ENCODE measurements at places on chromosomes 4 and X.

GRCh38 chr4:89196056-89196674 is 84.8 kb downstream of the TIGD2 start:
- DNase-seq = no peak

GRCh38 chr4:85933291-85933640 is 426.6 kb downstream of the MAPK10 start:
- DNase-seq = no peak

GRCh38 chrX:80648023-80648422 is 161.7 kb downstream of the BRWD3 start:
- DNase-seq = no peak

DNA sequence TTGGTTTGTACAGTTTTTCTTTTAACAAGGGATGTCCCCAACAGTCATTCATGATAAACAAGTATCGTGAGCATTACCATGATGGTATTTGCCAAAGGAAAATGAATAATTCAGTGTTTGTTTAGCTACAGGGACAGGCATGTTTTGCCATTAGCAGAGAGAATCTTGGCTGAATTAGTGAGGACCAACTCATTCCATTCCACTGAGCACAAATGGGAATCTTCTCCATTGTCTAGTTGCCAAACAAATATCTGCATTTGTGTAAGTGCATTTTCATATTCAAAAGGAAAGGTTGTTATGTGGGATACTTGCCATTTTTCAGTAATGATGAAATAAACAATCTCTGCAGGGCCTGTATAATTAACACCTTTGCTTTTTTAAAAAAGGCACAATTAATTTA is 1762.6 kb downstream of the RPA4 start:
- no peak for DNase-seq

GRCh38 chrX:134443020-134443419 is 16.9 kb upstream of the HPRT1 start:
- DNase-seq = no peak

DNA sequence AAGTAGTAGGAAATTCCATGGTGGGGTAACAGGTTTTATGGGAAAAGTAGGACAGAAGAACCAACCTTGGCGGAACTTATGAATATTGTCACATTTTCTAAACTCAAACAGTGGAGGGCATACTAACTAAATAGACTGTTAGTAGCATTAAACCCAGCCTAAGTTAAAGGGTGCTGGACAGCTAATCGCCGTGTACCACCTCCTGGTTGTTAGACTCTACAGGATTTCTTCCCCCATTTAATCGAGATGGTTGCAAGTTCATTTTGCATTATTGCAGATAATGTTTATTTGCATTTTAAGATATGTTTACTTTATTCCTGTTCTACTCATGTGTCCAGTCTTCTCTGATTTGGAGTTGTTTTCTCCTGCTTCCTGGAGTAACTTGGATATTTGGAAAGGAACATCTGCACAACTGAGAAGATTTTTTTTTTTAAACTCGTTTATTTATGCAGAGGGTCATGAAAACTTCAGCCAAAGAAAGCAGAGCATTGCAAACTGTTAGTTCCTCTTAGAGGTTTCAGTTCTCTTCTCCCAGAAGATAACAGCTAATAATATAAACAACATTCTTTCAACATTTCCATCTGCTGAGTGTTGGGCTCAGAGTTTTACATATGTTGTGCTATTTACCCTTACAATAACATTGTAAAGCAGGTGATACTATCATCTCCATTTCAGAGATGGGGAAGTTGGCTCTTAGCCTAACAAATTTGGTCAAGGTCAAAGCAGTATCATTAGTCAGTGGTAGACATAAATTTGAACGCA is 51.5 kb upstream of the TBC1D9 start:
- DNase-seq = no peak

DNA sequence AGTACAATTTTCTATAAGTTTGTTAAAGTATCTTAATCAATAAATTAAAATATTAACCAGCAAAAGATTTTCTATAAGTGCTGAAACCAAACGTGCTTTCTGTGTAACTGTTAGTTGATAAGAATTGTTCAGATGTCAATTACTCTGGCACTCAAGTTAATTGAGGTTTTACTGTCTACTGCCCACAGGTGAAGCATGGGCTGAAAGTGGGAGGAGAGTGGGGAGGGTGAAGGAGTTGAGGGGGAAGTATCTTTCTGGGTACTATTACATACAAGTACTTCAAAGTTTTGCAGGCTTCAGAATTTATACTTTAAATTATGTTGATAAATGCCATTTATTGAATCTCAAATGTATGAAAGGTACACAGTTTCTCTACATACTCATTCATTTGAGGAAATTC is 19.1 kb upstream of the CXCL3 start:
- no peak for DNase-seq

- no peak for DNase-seq
Measured at GRCh38 chr4:133856731-133857355, 344.7 kb downstream of the PABPC4L start.

DNA sequence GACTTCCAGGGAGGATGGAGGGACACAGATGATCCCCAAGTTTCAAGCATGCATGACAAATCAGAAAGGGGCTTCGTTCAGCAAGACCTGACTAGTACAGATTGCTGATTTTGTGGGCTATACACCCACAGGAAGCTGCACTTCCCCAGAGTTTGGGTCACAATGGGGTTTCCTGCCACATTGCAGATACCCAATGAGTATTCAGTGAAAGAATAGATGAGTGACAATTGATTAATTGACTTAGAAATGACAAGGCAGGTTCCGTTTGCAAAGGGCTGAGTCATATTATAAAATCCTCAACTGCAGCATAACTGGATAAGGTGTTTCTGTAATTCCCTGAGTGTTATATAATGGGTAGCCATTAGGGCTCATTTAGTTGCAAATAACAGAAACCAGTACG is 146.6 kb upstream of the TBL1X start:
- no peak for DNase-seq

DNA sequence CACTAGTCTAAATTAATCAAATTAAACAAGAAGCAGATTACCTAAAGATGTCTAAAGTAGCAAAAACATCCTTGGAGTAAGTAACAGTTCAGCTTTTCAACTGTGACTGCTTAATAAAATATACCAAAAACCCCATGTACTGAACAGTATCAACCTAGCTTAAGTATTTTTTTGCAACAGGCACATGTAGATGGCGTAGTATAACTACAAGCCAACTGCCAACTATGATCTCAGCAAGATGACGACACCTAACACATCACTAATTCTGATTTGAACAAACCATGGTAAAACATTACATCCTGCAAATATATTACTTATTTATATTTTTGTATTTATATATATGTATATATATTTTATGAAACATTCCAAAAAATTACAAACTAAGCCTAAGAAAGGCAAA is 24.5 kb downstream of the DHX15 start:
- DNase-seq = no peak

GRCh38 chr4:72442715-72443114 is 126.3 kb downstream of the ADAMTS3 start:
- DNase-seq = no peak

DNA sequence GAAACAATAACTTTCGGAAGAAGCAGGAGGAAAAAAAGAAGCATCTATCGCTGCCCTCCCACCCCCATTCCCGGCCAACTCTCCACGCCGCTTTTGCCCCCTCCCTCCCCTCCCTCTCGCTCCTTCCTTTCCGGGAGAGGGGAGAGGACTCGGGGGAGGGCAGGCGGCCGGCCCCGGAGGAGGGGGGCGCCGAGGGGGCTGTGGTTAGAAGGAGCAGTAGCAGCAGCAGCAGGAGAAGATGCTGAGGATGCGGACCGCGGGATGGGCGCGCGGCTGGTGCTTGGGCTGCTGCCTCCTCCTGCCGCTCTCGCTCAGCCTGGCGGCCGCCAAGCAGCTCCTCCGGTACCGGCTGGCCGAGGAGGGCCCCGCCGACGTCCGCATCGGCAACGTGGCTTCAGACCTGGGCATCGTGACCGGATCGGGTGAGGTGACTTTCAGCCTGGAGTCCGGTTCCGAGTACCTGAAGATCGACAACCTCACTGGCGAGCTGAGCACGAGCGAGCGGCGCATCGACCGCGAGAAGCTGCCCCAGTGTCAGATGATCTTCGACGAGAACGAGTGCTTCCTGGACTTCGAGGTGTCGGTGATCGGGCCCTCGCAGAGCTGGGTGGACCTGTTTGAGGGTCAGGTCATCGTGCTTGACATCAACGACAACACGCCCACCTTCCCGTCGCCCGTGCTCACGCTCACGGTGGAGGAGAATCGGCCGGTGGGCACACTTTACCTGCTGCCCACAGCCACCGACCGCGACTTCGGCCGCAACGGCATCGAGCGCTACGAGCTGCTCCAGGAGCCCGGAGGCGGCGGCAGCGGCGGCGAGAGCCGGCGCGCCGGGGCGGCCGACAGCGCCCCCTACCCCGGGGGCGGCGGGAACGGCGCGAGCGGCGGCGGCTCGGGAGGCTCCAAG is 1.3 kb downstream of the PCDH7 start:
- no peak for DNase-seq

GRCh38 chr4:28226962-28227361 is 1366.3 kb downstream of the STIM2 start:
- DNase-seq = no peak

- no peak for DNase-seq
Measured at GRCh38 chr4:145719752-145720624, 40.0 kb downstream of the C4orf51 start.

DNA sequence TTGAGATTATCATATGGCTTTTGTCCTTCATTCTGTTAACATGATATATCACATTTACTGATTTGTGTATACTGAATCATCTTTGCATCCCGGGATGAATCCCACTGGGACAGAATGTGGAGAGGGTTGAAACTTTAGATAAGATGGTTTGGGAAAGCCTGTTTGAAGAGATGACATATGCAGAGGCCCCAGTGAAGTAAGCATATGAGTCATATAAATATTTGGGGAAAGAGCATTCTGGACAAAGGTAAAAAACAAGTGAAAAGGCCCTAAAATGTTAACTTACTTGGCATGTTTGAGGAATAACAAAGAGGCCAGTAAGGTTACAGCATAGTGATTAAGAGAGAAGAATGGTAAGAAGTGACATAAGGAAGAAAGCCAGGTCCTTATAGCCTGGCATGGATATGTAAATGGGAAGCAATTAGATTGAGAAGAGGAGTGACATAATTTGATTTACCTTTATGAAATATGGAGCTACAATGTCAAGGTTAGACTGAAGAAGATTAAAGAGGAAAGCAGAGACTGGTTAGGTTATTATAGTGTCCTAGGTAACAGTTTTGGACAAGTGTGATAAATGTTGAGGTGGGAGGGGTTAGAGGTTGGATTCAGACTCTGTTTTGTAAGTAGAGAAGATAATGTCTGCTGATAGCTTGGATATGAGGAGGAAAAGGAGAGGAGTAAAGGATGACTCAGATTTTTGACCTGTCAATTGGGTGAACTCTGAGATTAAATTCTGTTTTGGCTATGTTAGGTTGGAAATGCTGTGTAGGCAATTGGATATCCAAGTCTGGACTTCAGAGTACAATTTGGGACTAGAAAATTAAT is 54.6 kb upstream of the DRP2 start:
- DNase-seq = no peak

DNA sequence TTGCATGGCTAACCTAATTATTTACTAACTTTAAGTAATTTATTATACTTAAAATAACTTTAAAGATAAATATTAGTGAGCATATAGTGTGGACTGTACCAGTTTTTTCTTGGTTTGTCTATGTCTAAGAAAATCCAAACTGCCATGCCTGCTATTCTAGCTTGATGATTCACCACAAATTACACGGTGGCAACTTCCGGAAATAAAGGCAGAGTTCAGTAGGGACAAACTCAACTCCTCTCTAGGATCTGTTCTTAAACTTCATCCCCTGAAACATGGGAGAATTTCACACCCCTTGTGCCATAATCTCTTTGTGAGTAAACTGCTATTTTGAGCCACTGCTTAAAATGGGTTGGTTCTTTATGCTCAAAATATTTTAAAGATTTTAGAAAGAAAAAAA is 213.6 kb upstream of the NRK start:
- DNase-seq = no peak

GRCh38 chr4:7199771-7200441 is 7.6 kb downstream of the SORCS2 start:
- DNase-seq = no peak

- no peak for DNase-seq
Measured at GRCh38 chr4:150145946-150146340, 67.7 kb downstream of the DCLK2 start.

- no peak for DNase-seq
Measured at GRCh38 chr4:88928852-88929251, 128.1 kb downstream of the FAM13A start.

DNA sequence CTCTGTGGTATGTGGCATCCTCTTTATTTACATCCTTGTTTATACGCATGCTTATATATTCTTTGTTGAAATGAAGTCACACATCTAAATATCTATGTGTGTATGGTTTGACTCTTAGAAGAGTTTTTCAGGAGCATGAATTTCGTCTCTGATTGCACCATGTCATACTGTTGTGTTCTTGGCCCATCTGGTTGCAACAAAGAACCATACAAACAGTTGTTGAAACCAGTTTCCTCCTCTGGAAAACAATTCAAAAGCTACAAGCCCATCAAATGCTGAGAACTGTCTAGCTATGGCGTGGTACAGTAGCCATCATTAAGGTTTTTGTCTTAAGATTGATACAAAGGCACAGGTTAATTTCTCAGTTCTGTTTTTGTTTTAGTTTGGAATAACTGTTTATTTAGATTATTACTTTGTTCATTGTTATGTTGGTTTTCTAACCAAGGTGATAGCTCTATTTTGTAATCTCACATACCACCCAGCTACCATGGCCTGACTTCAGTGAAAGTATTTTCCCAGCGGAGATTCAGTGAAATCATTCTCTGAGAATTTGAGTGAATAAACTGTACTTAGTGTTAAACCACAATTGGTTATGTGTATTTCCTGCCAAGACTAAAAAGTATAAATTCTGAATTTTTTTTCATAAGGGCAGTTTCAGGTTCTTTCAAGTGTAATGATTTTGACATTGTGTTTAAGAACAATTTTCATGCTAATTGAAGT is 91.0 kb downstream of the ARHGAP24 start:
- DNase-seq = no peak

GRCh38 chr4:177100307-177100706 is 209.4 kb upstream of the NEIL3 start:
- no peak for DNase-seq

- DNase-seq = no peak
Measured at GRCh38 chrX:111917591-111917990, 41.6 kb downstream of the TRPC5OS start.

- DNase-seq = no peak
Measured at GRCh38 chr4:113159942-113160545, 110.6 kb downstream of the ANK2 start.

DNA sequence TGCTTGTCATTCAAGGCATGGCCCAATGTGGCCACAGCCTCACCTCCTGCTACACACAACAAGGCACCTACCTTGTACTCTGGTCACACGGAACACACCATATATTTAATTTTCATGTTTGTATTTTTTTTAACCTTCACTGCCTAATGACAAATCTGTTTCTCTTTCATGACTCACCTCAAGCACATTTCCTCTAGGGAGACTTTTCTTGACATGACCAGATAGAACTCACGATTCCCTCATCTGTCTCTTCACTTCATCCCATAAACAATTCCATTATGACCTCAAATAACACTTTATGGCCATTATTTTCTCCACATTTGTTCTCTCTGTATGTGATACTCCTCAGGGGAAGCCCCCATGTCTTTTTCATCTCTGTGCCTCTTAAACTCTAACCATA is 11.1 kb downstream of the DRP2 start:
- no peak for DNase-seq

Measured in stimulated activated CD4-positive, alpha-beta T cell treated with anti-CD3 and anti-CD28 coated beads, Interleukin-2, amount 100 ng/mL, for 48 hours (primary cell).